ENCODE measurements at places on chromosomes 11 and 22. TPM values are rescaled to one million over a fixed set of nuclear protein-coding genes. Genes with fewer than 3 reads are reported as not detected.

- no peak overlapping the region for H3K27ac ChIP-seq
- DNase-seq = peak; percentile 47
- H3K36me3 ChIP-seq = no peaks in the 10 kb centered on the region
- peaks cover 28% of the 10 kb centered on the region for H3K27me3 ChIP-seq
Measured at GRCh38 chr11:111982019-111982464, 43.2 kb upstream of the DLAT start.

The TBX1 gene
- not detected for total RNA-seq

The PGM2L1 gene
- total RNA-seq = 12.6 TPM

The TEX12 gene
- total RNA-seq = not detected

GRCh38 chr22:31726692-31727091 is 23.2 kb downstream of the PRR14L start:
- H3K27ac ChIP-seq = no peak overlapping the region
- no peak overlapping the region for H3K4me3 ChIP-seq
- H3K36me3 ChIP-seq = peaks cover 4% of the 10 kb centered on the region
- H3K4me1 ChIP-seq = no peaks in the 10 kb centered on the region

DNA sequence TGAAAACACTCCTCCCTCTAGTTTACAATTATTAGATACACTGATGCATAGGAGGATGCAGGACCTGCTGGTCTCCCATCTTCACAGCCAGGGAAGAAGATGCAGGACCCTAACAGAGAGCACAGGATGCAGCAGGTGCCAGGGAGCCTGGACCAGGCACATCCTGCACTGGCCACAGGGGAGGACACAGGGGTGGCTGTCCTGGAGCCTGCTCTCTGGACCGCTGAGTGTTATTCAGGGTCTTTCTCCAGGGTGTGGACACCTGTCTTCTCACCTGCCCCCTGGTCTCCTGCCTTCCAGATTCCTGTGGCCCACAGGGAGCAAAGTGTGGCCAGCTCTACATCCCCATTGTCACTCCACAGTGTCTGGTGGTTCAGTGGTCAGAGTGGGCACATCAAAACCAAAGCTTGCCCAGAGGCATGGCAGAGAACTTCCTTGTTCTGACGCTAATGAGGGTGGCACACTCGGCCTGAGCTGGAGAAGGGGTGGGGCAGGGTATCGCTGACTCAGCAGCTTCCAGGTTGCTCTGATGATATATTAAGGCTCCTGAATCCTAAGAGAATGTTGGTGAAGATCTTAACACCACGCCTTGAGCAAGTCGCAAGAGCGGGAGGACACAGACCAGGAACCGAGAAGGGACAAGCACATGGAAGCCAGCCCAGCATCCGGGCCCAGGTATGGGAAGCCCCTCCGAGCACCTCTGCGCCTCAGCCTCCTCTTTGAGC is at the start of gene APOBEC3A:
APOBEC3A (plus strand) TSS at position 564 of the 725 bp plus-strand sequence; CDS start at position 647, 83 bp downstream.
- H3K4me3 ChIP-seq = no peak within 1 kb of the TSS
- H3K27me3 ChIP-seq = no peaks in the 10 kb centered on the region
- H3K4me1 ChIP-seq = no peaks in the 10 kb centered on the region
- DNase-seq = no peak

- H3K4me3 ChIP-seq = no peak overlapping the region
- H3K27ac ChIP-seq = no peak overlapping the region
- no peaks in the 10 kb centered on the region for H3K27me3 ChIP-seq
- H3K36me3 ChIP-seq = no peaks in the 10 kb centered on the region
- peaks cover 21% of the 10 kb centered on the region for H3K4me1 ChIP-seq
Measured at GRCh38 chr11:69447786-69448185, 33.7 kb upstream of the LINC01488 start.

DNA sequence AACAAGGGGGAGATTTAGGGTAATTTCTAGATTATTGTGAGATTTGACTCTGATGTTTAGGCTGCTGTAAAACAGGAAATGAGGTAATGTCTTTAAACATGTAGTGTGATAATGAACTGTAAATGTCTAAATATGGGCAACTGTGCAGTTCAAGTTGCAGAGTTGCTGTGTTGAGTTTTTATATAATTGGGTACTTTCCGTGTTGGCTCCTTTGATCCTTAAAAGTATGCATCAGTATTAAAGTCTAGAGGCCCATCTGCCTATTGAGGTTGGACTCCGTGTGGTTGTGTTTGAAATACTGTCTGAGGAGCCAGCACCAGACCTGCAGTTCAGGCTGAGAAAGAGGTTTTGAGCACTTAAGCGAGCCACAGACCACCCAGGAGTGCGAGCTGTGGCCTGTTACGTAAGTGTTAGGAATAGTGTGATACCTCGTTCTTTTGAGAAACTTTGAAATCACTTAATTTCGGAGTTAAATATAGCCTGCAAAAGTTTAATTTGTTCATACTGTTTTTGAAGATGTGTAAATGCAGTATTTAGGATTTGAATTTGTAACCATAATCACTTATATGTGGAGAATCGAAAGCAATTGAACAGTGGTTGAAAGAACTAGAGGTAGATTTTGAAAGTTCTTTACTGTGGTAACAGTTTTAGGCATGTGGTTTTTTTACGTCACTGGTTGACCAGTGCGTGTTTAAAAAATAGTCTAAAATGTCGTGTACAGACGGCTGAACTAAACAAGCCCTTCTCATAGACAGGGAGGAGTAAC is 9.0 kb downstream of the FAM118A start:
- peak overlapping the region; percentile 16 for H3K4me3 ChIP-seq
- H3K4me1 ChIP-seq = peaks cover 28% of the 10 kb centered on the region
- no peak for DNase-seq
- peak overlapping the region; percentile 89 for H3K27ac ChIP-seq
- H3K36me3 ChIP-seq = peaks cover 22% of the 10 kb centered on the region

DNA sequence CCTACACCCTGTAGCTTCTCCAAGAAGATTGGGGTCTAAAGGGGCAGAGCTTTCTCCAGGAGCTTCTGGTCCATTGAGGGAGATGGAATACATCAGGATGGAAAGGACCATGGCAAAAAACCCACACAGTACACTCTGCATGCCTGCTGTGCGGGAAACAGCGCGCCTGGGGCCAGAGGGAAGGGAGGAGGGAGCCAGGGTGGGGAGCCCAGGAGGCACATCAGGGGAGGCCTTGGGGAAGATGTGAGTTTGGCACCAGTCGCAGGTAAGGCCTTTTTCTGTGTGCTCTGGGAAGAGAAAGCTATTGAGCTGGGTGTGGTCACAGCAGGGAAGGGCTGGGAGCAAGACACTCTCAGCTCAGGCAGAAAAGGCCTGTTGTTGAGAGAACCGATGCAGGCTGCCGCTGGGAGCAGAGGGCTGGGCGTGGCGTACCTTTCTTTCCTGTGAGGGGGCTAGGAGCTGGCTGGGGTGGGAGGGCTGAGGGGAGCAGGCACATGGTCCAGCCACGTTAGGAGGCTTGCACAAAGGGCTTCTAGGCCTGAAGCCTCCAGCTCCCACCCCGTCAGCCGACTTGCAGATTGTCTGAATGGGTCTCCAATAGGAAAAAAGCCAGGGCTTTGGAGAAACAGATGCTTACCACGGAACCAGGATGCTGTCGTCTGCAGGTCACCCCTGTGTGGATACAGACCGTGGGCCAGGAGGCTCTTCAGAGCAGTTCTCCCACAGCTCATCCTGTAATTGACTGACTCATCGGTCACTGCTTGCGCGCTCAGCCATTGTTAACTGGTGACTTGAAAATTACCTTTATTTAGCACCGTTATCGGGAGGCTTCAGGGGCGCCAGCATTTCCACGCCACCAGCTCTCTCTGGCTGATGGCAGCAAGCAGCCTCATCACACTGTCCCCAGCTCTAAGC is 237.3 kb downstream of the ST3GAL4 start:
- no peak overlapping the region for H3K27ac ChIP-seq
- DNase-seq = no peak
- H3K4me3 ChIP-seq = no peak overlapping the region
- no peaks in the 10 kb centered on the region for H3K36me3 ChIP-seq
- H3K27me3 ChIP-seq = no peaks in the 10 kb centered on the region
- H3K4me1 ChIP-seq = no peaks in the 10 kb centered on the region

DNA sequence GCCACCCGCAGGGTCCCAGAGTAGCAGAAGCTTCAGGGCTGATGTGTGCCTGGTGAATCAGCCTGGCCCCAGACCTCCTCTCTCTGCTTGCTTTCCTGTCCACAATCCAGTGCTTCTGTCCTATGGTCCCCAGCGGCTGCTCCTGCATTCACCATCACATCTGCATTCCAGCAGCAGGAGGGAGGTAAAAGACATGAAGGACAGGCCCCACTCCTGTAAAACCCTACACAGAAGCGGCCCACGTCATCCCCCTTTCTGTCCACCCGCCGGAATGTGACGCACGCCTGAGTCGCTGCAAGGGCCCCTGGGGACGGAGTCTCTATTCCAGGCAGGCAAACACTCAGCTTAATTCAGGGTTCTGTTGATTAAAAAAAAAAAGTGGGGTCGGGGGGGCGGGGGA is 58.3 kb downstream of the CDKN1C start:
- H3K27ac ChIP-seq = no peak overlapping the region
- no peaks in the 10 kb centered on the region for H3K4me1 ChIP-seq
- H3K36me3 ChIP-seq = no peaks in the 10 kb centered on the region
- no peak overlapping the region for H3K4me3 ChIP-seq
- no peaks in the 10 kb centered on the region for H3K27me3 ChIP-seq
- DNase-seq = no peak

DNA sequence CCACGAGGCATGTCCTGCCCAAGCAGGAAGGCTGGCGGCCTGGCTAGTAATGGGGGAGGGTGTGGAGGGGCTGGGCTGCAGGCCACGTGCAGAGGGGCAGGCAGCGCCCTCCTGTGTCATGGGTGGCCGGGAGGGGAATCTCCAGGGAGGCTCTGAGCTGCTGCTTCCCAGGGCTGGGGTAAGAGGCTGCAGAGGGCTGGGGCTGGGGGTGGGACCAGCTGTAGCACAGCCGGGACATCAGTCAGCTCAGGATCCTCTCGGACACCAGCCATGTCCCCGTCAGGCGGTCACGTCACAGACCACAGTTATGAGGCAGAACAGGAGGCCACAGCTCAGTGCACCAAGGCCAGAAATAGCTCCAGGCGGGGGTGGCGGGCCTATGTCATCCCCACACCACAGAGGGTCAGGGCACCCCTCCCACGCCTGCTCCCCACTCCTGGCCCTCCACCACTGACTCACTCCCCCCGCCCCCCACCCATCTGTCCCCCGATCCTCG is 21.1 kb downstream of the RTN4R start:
- peaks cover 45% of the 10 kb centered on the region for H3K4me1 ChIP-seq
- H3K36me3 ChIP-seq = no peaks in the 10 kb centered on the region
- no peak overlapping the region for H3K27ac ChIP-seq
- H3K4me3 ChIP-seq = no peak overlapping the region
- no peaks in the 10 kb centered on the region for H3K27me3 ChIP-seq

- peak; percentile 61 for DNase-seq
- no peaks in the 10 kb centered on the region for H3K36me3 ChIP-seq
- H3K4me3 ChIP-seq = no peak overlapping the region
- H3K27ac ChIP-seq = peak overlapping the region; percentile 64
- peaks cover 90% of the 10 kb centered on the region for H3K4me1 ChIP-seq
Measured at GRCh38 chr11:14308114-14308896, 50.7 kb downstream of the RRAS2 start.

DNA sequence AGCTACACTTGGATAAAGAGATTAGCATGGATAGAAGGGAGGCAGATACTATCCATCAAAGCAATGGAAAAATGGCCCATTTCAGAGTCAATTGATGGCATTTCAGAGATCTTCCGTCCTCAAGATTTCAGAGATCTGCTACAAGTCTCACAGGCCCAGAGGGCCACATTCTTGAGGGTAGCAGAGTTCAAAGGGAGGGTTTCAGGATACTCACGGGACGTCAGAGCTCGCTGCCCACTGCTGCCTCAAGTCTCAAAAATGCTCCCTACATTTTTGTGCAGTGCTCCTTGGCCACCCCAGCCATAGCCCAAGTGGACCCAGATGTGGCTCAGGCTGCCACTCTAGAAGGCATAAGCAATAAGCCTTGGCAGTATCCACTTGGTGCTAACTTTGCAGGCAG is 24.9 kb downstream of the RTL6 start:
- no peaks in the 10 kb centered on the region for H3K4me1 ChIP-seq
- H3K27ac ChIP-seq = no peak overlapping the region
- no peaks in the 10 kb centered on the region for H3K36me3 ChIP-seq
- no peak overlapping the region for H3K4me3 ChIP-seq

GRCh38 chr22:36762687-36763260 is 13.1 kb downstream of the IFT27 start:
- DNase-seq = no peak
- H3K36me3 ChIP-seq = peaks cover 20% of the 10 kb centered on the region
- H3K4me3 ChIP-seq = no peak overlapping the region
- no peaks in the 10 kb centered on the region for H3K4me1 ChIP-seq
- no peaks in the 10 kb centered on the region for H3K27me3 ChIP-seq

- no peaks in the 10 kb centered on the region for H3K36me3 ChIP-seq
- H3K27ac ChIP-seq = no peak overlapping the region
- no peak for DNase-seq
- H3K4me3 ChIP-seq = no peak overlapping the region
- H3K27me3 ChIP-seq = no peaks in the 10 kb centered on the region
Measured at GRCh38 chr11:36454941-36455631, 55.0 kb downstream of the TRAF6 start.

GRCh38 chr11:19307498-19307897 is 66.8 kb upstream of the E2F8 start:
- no peak for DNase-seq
- no peaks in the 10 kb centered on the region for H3K27me3 ChIP-seq
- no peaks in the 10 kb centered on the region for H3K36me3 ChIP-seq
- H3K4me3 ChIP-seq = no peak overlapping the region
- no peak overlapping the region for H3K27ac ChIP-seq

- H3K36me3 ChIP-seq = no peaks in the 10 kb centered on the region
- H3K27me3 ChIP-seq = peaks cover 3% of the 10 kb centered on the region
- H3K4me1 ChIP-seq = no peaks in the 10 kb centered on the region
- H3K27ac ChIP-seq = no peak overlapping the region
- no peak for DNase-seq
- H3K4me3 ChIP-seq = no peak overlapping the region
Measured at GRCh38 chr11:17371614-17372013, 16.8 kb downstream of the KCNJ11 start.

The MIOX gene
- total RNA-seq = not detected

GRCh38 chr22:42294034-42294985 is 23.9 kb upstream of the TCF20 start:
- DNase-seq = peak; percentile 43
- H3K27ac ChIP-seq = no peak overlapping the region
- no peaks in the 10 kb centered on the region for H3K36me3 ChIP-seq
- H3K4me1 ChIP-seq = peaks cover 55% of the 10 kb centered on the region
- no peak overlapping the region for H3K4me3 ChIP-seq

DNA sequence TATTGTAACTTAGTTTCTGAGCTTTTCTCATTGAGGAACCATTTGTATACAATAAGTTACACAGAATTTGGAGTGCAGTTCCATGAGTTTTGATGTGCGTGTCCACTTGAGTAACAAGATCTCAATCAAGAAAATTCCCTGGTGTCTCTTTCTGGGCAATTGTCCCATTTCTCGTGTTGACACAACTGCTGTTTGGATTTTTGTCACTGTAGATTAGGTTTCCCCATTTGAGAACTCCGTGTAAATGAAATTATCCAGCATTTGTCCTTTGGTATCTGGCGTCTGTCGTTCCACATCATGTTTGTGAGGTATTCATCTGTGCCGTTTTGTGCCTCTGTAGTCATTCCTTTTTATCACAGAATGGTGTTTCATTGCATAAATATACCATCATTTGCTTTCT is 547.0 kb downstream of the TBC1D22A start:
- H3K4me1 ChIP-seq = no peaks in the 10 kb centered on the region
- H3K4me3 ChIP-seq = no peak overlapping the region
- H3K36me3 ChIP-seq = no peaks in the 10 kb centered on the region
- H3K27me3 ChIP-seq = no peaks in the 10 kb centered on the region
- H3K27ac ChIP-seq = no peak overlapping the region
- DNase-seq = no peak
